H1 (cell line): ENCODE measurements at places on chromosomes 3 and 15. TPM values are rescaled to one million over a fixed set of nuclear protein-coding genes. Genes with fewer than 3 reads are reported as not detected.

- no peaks in the 10 kb centered on the region for H3K27me3 ChIP-seq
- H3K4me1 ChIP-seq, result peaks cover 5% of the 10 kb centered on the region; the same call in 1 of the 2 replicates
- H3K36me3 ChIP-seq, result no peaks in the 10 kb centered on the region
- peak; percentile 62 for DNase-seq
These were observed 52.0 kb upstream of the ULK4 start for GRCh38 chr3:42013691-42014457.

GRCh38 chr3:195549931-195550519 is 6.9 kb upstream of the PPP1R2 start:
- DNase-seq, result no peak
- no peak overlapping the region for H3K27ac ChIP-seq
- H3K4me1 ChIP-seq, result peaks cover 3% of the 10 kb centered on the region
- H3K36me3 ChIP-seq, result no peaks in the 10 kb centered on the region
- H3K27me3 ChIP-seq, result no peaks in the 10 kb centered on the region; the same call in 1 of the 2 replicates

- H3K27me3 ChIP-seq, result no peaks in the 10 kb centered on the region
- no peak overlapping the region for H3K27ac ChIP-seq
- H3K4me3 ChIP-seq, result no peak overlapping the region
- no peaks in the 10 kb centered on the region for H3K4me1 ChIP-seq
- H3K36me3 ChIP-seq, result no peaks in the 10 kb centered on the region
- no peak for DNase-seq
These were observed 101.5 kb upstream of the SATB1 start for GRCh38 chr3:18526667-18527066.

DNA sequence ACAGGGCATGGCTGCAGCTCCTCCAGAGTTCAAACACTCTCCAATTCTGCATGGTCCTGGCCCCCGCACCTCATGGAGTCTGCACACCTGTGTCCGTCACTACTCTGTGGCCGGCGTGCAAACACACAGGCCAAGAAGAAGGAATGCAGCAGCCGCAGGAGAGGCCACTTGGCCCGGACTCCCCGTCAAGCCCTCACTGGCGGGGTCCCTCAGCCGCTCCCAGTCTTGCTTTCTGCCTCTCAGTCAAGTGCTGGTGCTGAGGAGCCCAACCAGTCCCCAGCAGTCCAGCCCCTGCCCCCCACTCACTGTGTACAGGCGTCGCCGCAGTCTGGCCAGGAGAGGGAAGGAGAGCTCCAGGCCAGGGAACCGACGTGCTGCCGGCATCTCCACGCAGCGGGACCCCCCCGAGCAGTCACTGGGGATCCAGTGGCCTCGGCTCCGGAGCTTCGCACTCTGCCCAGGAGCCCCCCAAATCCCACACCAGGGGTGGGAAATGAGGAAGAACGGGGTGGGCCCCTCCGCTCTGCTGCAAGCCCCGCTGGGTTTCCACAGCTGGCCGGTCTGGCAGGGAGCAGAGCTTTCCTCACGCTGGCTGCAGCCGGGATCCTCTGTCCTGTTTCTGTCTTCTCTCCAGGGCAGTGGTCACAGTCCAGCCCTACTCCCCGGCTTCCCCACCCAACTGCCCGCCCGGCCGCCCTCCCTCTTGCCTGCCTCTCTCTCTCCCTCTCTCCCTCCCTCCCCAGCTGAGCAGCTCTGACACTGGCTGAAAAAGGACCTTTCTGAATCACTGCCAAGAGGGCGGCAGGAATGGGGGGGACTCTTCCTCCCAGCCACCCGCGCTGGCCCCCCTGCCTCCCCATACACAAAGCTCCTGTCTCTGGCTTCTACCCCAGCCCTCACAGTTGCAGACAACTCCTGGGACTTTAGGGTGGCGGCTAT is 16.0 kb downstream of the TNK2 start:
- H3K4me3 ChIP-seq, result no peak overlapping the region
- no peaks in the 10 kb centered on the region for H3K27me3 ChIP-seq
- no peaks in the 10 kb centered on the region for H3K36me3 ChIP-seq
- 0 out of 2 replicates have a peak overlapping the region, but pooled peaks have one; percentile 7 for H3K27ac ChIP-seq

DNA sequence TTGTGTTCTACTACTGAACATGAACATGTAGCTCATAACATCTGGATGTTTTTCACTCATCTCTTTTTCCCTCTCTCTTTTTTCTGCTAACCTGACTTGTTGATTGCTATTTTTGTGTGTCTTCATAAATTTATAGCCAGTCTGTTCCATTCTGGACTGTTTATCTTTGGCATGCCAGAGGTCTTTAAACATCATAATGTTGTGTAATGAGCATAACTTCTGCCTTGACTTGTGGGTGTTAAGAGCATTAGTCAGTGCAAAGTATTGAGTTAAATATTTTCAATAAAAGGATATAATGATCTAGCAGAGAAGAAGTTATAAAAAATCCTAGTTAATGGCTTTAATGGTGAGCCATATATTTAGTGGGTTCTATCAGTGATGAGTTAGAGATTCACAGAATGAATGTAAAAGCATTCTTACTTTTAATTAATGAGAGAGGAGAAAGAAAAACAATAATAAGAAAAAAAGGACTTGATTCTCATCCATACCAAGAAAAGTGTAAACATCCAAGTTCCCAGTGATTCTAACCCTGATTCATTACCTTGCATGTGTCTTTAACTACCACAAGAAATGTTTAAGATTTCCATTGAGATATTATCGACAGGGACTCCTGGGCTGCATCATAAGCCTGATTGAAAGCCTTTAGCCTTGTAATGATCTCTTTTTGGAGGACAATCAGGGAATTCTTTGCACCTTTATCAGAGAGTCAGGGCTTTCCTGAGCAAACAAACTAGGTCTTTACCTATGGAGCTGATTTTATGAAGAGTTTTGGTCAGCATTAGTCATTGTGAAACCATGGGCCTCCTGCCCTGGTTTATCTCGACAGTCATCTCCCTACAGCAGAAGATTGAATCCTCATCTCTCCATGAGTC is 22.9 kb downstream of the MITF start:
- H3K27ac ChIP-seq, result no peak overlapping the region
- no peak overlapping the region for H3K4me3 ChIP-seq
- no peak for DNase-seq
- H3K4me1 ChIP-seq, result no peaks in the 10 kb centered on the region
- no peaks in the 10 kb centered on the region for H3K27me3 ChIP-seq

DNA sequence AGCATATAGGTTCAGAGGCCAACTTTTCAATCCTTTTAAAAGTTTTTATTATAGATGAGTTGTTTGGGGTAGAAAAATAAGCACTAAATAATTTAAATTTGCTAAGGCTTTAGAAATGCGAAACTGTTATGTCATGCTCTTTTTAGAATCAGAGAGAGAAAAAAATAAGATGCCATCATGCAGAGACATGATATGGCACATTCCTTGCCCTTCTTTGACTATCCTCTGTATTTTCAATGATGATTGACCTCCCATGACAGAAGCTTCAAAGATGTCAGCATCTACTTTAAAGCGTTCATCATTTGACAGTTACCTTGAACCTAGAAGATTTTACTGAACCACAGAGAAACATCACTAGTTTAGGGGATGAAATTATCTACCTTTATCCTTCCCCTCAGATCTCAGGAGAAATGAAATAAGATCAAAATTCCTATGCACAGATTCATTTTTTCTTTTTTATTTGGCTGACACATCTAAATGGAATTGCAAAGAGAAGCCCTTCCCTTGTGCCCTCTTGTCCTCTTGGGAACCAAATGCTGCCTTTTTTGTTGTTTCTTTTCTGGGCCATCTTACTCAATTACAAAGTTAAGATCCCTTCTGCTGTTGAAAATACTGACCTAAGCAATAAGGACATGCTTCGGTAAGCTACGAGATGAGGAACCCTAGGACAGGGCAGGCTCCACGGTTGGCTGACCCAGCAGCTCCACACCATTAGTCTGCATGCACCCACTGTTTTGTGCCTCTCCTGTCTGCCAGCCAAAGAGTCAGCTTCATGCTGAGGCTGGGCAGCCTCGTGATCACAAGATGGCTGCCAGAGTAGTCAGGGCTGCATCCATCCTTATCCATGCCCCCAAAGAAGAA is 289.7 kb upstream of the TPM1 start:
- DNase-seq, result no peak
- H3K27ac ChIP-seq, result no peak overlapping the region
- H3K4me1 ChIP-seq, result peaks cover 16% of the 10 kb centered on the region
- H3K27me3 ChIP-seq, result no peaks in the 10 kb centered on the region

DNA sequence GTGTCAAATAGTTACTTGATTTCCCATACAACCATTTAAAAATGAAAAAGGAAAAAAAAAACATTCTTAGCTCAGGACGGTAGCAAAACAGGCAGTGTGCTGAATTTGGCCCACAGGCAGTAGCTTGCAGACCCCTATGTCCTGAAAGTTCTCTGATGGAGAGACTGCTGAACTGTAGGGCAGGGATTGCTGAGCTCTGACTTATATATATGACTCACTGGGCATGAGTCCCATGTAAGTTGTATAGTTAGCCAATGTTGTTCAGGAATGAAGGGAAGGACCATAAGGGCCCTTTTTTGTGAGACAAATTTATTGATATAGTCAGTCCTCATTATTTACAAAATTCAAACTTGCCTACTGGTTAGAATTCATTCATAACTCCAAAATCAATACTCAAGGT is 36.9 kb upstream of the FRMD4B start:
- no peaks in the 10 kb centered on the region for H3K4me1 ChIP-seq
- H3K36me3 ChIP-seq, result no peaks in the 10 kb centered on the region
- no peak overlapping the region for H3K4me3 ChIP-seq
- no peak overlapping the region for H3K27ac ChIP-seq

DNA sequence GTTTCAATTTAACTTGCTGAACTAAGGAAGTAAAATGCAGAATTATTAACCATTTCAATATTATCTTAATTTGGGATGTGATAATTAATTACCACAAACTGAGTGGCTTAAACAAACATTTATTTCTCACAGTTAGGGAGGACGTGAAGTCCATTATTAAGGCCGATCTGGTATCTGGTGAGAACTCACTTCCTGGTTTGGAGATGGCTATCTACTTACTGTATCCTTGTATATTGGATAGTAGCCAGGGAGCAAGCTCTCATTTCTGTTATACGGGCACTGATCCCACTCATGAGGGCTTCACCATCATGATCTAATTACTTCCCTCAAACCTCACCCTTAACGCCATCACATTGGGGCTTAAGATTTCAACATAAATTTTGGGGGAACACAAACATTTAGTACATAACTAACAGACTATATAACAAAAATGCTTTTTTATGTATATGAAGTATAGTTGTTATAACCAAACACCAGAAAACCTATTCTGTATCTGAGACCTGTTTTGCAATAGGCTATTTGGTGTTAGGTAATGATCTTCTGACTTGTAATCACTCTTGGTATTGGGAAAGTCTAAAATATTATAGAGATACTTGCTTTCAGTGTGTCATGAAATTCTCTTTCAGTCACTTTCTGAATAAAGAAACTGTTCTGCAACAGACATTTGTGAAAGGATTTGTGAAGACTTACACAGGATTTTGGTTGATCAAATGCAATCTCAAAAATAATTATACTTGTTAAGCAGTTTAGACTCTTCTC is 4.7 kb upstream of the KPNA4 start:
- no peaks in the 10 kb centered on the region; the same call in 1 of the 2 replicates for H3K4me1 ChIP-seq
- H3K36me3 ChIP-seq, result 0 out of 2 replicates have a peak, but pooled peaks cover 2% of the 10 kb centered on the region
- H3K27me3 ChIP-seq, result no peaks in the 10 kb centered on the region

GRCh38 chr3:33111581-33111980 is 2.2 kb upstream of the CRTAP start:
- no peaks in the 10 kb centered on the region for H3K36me3 ChIP-seq
- DNase-seq, result no peak
- H3K4me3 ChIP-seq, result no peak overlapping the region
- no peak overlapping the region for H3K27ac ChIP-seq
- no peaks in the 10 kb centered on the region for H3K27me3 ChIP-seq
- peaks cover 4% of the 10 kb centered on the region; the same call in 1 of the 2 replicates for H3K4me1 ChIP-seq

ARL14 gene
- not detected in 2 replicates for total RNA-seq

GREM1 gene
- total RNA-seq, result 0.57 and 1.1 TPM in 2 replicates

KBTBD12 gene
- 0.17 and 0.63 TPM in 2 replicates for total RNA-seq
